ENCODE measurements at places on chromosomes 5 and 9.

GRCh38 chr5:170522211-170523141, 18.7 kb downstream of the KCNIP1 start:
- no peak for DNase-seq

DNA sequence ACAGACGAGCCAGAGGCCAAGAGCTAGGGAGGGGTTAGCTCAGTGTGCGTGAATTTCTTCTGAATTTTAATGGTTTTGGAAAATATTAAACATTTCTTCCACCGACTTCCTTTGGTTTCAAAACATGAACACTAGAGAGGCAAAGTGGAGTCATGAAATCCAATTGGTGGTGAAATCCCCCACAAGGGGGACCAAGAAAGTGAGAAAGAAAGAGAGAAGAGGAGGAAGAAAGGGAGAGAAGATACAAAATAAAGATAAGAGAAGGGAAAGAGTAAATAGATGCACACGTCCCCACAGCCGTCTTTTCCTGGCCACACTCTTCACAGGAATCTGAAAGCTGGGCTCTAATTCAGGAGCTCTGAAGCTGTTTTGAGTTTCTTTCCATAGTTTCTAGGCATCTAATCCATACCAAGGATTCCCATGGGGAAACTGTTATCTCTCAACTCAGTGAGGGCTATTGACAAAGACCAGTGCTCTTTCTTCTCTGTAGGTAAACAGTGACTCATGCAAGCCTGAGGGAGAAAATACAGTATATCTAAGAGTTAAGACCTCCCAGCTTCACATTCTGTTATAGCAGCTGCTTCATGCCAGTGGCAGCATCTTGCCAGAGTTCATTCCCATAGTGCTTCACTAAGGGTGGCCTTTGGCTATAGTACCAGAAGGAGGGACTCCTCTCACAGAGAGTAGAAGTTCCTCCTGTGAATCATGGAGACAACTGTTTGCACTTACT, 115.8 kb upstream of the LIFR start:
- no peak for DNase-seq

GRCh38 chr5:142803428-142804125, 33.4 kb downstream of the ARHGAP26 start:
- no peak for DNase-seq

DNA sequence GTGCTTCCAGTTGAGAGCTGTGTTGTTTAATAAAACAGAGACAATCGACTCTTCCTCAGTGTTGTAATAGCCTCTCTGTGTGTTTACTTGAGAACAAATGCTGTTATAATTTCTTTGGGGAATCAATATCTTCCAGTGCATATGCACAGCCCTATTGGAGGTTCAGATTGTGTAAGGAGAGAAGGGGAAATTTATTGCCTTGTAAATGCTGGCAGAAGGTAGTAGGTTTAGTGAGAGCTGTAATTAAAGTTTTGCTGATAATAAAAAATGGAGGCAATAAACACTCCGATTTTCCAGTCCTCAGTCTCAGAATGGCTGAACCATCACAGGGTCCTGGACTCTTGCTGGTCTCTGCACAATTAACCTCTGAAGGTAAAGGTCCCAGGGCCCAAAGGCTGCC, 128.3 kb downstream of the C5orf15 start:
- no peak for DNase-seq

DNA sequence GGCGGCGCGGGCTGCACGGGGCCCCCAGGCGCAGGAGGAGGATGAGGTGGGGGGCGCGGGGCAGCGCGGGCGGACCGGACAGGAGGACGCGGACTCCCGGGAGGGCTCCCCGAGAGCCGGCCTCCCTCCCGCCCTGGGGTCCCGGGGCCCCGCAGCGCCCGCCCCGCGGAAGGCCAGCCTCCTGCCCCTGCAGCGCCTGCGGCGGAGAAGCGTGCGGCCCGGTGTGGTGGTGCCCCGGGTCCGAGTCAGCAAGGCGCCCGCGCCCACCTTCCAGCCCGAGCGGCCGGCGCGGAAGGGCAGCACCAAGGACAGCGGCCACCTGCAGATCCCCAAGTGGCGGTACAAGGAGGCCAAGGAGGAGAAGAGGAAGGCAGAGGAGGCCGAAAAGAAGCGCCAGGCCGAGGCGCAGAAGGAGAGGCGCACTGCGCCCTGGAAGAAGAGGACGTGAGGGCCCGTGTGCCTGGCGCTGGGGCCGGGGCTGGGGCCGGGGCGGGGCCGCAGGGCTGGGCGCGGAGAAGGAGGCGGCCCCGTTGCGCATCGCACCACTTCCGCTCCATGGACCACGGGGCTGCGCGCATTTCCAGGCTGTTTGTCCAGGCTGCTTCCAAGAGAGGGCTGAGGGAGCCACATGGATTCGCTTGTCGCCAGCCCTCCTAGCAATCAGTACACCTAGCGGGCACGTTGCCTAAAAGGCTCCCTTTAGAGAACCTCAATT, 86.0 kb downstream of the ANKRD33B start:
- no peak for DNase-seq

DNA sequence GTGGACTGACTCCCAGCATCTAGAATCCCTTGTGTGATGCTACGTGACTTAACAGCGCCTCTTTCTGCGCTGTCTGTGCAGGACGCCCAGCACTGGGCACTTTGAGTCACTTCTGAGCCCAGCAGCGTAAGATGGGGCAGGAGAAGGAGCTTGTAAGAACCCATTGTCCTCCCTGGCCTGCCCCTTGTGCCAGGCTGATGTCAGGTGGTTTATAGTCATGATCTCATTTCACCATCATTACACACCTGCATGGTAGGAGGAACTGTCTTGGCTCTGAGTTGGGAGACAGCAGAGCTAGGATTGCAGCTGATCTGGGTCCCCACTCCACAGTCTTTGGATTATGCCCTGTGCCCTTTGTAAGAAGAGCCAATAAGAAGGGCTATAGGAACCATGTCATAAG, 12.2 kb downstream of the ERGIC1 start:
- DNase-seq = no peak

GRCh38 chr9:28853477-28853876, 1280.2 kb upstream of the C9orf72 start:
- no peak for DNase-seq

DNA sequence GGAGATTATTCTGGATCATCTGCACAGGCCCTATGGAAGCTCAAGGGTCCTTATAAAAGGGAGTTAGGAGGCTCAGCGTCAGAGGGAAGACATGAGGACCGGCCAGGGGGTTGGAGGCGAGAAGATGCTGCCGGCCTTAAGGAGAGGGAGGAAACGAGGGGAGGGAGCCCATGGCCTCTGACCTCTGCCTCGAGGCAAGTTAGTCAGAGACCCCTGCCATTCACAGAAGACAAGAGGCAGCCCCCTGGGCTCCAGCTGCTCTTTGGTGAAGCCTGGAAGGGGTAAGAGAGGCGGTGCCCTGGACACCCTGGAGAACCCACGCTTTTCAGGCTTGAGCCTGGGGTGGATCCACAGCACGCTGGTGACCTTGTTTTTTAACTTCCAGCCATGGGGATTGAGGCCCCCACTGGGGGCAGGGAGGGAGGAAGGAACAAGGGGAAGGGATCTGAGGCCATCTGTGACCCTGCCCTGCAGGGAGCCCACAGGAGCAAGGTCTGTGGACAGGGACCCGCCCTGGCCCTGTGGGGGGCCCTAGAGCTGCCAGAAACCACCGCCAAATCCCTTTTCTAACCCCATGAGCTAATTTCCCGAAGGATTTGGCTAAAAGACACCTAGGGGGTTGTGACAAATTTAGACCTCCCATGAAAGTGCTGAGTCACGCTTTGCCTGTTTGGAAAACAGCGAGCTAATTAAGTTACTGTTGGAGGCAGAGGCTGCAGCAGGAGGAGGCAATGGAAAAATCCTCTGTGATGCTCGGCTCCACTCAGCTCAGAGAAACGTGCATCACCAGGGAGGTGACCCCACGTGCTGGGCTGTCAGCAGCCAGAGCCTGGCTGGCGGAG, 49.7 kb downstream of the OLFM1 start:
- DNase-seq = no peak

GRCh38 chr5:177334781-177335700, 16.4 kb downstream of the LMAN2 start:
- DNase-seq = no peak

DNA sequence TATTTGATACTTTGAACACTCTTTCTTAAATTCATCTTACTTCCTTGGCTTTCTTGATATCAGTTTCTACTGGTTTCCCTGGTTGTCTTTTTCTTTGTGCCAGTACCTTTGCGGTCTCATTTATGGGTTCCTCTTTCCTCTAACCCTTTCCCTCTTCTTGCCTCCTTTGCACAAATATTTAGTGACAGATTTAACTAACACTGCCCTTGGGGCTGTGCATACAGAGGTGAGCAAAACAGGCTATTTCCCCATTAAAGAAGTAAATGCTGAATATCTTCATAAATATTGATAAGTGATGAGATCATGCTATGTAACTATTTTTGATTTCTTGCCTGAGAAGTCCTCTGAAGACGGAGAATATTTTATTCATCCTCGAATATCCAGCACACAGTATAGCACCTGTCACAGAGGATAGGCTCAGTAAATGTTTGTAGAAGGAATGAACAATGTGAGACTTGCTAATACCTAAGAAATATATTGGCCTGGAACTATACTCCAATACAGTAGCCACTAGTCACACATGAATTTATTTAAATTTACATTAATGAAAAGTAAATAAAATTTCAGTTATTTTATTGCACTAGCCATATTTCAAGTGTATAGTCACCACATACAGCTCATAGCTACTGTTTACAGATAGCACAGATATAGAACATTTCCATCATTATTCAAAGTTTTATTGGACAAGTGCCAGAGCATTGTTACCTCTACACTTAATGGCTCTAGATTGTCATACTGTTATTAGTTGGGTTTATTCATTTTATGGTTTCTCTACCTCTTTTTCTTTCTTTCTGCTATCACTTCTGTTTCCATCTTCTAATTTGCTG, 90.4 kb downstream of the RIC1 start:
- no peak for DNase-seq

- no peak for DNase-seq
These were observed 6.3 kb downstream of the SLC35D2 start for GRCh38 chr9:96376891-96377874.
